ENCODE measurements at places on chromosomes 4 and X.

- no peak for DNase-seq
These were observed 49.9 kb downstream of the FAM114A1 start for GRCh38 chr4:38917481-38918025.

GRCh38 chrX:45505214-45505613 is 304.5 kb upstream of the DIPK2B start:
- no peak for DNase-seq

- DNase-seq, result no peak
These were observed 52.6 kb upstream of the ARX start for GRCh38 chrX:25068340-25068739.

DNA sequence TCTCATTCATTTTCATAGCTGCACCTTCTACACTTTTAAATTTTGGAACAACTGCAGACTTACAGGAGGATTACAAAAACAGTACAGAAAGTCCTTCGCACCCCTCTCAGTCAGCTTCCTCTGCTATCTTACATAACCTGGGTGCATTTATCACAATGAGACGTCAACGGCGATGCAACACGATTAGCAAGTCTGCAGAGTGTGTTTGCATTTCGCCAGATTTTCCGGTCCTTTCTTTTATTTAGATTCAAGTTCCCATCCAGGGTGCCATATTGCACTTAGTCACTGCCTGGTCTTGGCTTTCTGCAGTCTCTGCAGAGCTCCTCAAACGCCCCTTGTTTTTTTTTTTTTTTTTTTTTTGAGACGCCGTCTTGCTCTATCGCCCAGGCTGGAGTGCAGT is 85.9 kb downstream of the ASMT start:
- DNase-seq, result no peak
